ENCODE measurements at places on chromosomes 3 and 15.

DNA sequence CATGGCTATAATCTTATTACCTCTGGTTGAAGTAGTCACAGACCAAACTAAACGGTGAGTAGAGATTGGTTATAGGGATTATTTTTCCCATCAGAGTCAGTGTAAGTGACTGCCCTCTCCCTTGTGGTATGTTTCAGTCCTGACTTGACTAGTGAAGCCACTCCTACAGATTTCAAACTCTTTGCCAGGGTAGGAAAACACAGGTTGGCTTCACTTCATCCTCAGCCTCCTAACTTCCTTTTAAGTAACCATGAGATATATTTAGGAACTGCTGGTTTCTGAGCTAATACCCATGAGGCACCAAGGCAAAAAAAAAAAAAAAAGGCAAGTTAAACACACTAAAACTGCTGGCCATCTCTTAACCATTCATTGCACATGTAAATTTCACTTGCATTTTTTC lies 349.2 kb upstream of the MCTP2 start:
- DNase-seq, result no peak

- DNase-seq, result no peak
Observed at GRCh38 chr15:85839643-85840042, 44.9 kb upstream of the KLHL25 start.

GRCh38 chr3:54846119-54846518 lies 81.7 kb downstream of the LRTM1 start:
- DNase-seq, result no peak

- no peak for DNase-seq
Observed at GRCh38 chr15:74563442-74563841, 22.4 kb downstream of the ARID3B start.

DNA sequence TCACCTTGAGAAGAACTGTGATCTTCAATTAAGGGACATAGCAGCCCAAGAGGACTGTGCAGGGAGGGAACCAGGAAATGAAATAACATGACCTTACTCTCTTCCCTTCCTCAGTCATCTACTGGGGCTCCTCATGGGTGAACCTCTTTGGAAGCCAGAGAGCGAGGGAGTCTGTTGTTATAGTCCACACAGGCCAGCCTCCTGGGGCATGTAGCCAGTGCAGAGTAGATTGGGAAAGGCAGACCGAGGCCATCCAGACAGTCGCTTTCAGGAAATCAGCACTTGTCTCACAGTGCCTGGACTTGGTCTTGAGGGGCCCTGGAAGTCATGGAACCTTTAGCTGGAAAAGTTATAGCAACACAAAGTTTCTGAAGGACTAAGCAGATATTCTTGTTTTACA lies 6.1 kb downstream of the CRTAP start:
- DNase-seq, result no peak

GRCh38 chr15:83983634-83984458 lies 251.7 kb upstream of the GOLGA6L4 start:
- DNase-seq, result no peak
